ENCODE measurements at places on chromosomes 12 and 14.

- no peak for DNase-seq
These were observed 31.0 kb downstream of the SLC25A29 start for GRCh38 chr14:100275214-100275613.

- DNase-seq: no peak
These were observed 3.3 kb downstream of the OR10AD1 start for GRCh38 chr12:48199774-48200221.

GRCh38 chr12:127245009-127245408 lies 1022.0 kb upstream of the TMEM132C start:
- DNase-seq: no peak

DNA sequence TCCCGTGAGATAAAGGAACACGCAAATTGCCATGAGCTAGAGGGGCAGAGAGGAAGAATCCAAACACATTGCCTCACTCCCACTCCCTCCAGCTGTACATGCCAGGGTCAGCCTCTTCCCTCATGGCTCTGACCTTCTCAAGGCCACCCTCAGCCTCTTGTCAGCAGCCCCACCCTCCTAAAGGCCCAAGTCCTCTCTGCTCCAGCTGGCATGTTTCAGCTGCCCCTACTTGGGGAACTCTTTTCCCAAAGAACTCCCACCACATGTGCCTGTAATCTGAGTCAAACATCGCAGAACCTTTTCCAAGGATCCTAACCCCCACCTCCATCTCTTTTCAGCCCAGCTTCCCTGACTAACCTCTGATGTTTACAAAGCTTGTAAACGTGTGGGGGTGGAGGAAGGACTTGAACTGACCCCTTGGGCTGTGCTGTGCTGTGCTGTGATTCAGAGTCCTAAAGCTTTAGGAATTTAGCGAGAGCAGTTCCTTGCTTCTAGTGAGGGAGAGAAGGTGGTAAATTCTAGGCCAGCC lies 7.3 kb upstream of the CACNB3 start:
- DNase-seq: peak; percentile 47

- DNase-seq: no peak
These were observed 157.6 kb downstream of the AACS start for GRCh38 chr12:125222876-125223275.

- peak; percentile 86 for DNase-seq
These were observed 90.1 kb downstream of the ADCK1 start for GRCh38 chr14:77889971-77890442.

DNA sequence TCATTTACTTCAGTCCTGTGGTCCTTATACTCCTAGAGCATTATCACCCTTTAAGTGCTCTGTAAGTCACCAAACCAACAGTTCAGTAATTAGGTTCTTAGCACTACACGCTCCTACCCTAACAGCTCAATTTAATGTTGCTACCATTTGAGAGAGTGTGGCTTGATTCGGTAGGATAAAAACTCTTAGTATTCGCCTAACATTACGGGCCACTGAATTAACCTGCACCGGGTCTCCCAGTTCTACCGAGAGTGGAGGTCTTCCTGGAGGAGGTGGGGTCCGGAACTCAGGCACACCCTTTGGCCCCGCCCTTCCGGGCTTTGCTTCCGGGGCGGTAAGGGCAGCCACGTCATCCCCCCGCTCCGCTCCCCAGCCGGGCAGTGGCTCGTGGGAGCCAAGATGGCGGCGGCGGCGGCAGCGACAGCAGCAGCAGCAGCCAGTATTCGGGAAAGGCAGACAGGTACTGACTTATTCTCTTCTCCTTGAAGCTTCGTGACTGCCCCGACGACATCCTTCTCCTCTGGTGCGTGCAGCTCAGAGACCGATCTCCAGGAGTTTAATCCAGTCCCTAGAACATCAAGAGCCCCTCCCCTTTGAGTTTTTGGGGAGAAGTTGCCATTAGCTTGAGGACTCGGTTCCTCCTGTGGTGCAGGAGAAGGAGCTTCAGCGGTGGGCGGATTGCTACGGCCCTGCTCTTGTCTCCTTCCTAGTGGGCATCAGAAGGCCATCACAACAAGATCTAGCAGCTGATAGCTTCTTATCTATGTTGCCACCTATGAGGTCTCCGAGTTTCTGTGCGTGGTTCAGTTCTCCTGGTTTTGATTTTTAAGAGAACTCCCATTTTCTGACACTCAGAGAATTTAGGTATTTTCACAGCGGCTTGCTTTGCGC lies at the start of gene SCFD1:
Gene SCFD1 (plus strand): TSS at position 380 of the 891 bp plus-strand sequence. CDS start 20 bp downstream, at position 400.
- peak; percentile 82 for DNase-seq

DNA sequence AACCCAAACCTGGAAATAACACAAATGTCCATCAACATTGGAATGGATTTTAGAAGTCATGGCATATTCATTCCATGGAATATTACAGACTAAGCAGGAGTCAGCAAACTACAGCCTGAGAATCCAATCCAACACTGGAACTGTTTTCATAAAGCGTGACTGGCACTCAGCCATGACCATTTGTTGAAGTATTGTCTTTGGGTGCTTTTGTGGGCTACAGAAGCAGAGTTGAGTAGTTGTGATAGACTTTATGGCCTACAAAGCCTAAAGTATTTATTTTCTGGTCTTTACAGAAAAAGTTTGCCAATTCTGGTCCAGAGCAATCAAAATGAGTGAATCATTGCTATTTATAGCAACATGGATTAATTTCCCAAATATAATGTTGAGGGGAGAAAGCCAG lies 34.5 kb upstream of the FRS2 start:
- no peak for DNase-seq

GRCh38 chr12:104608998-104609397 lies 152.2 kb downstream of the CHST11 start:
- no peak for DNase-seq

GRCh38 chr12:14886271-14886670 lies 617 bp upstream of the MGP start:
- DNase-seq: peak; percentile 17

GRCh38 chr12:6375269-6376078 lies at the start of gene SCNN1A:
Gene SCNN1A, minus strand, starts transcription at chr12:6375563. Its CDS starts 780 bp downstream, at chr12:6374783.
- peak; percentile 77 for DNase-seq

DNA sequence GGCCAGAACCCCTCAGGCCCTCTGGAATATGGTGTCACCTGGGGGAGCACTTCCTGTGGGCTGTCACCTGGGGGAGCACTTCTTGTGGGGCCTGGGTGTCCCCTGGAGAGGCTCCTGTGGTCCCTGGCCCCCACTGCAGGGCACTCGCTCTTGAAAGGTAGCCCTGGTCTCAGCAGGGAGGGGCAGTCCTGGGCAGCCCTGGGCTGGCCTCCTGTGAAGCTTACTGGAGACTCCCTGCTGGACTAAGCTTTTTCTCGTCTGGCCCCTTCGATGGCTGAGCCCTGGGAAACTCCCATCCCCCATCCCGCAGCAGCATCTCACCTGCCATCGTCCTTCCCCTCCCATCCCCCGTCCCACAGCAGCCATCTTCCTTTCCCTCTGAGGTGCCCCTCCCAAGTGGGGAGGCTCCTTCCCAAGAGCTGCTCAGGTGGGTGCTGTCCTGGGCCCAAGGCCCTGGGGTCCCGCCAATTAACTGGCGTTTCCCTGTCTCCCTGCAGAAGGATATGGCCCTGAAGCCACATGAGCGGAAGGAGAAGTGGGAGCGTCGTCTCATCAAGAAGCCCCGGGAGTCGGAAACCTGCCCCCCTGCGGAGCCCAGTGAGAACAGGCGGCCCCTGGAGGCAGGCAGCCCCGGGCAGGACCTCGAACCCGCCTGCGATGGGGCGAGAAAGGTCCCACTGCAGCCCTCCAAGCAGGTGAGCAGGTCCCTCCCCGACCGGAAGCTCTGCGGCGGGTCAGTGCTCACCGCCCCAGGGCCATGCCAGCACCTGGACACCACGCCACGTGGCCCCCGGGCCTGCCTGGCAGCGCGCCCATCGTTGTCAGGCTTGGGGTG lies 17.9 kb downstream of the FBRSL1 start:
- DNase-seq: no peak

DNA sequence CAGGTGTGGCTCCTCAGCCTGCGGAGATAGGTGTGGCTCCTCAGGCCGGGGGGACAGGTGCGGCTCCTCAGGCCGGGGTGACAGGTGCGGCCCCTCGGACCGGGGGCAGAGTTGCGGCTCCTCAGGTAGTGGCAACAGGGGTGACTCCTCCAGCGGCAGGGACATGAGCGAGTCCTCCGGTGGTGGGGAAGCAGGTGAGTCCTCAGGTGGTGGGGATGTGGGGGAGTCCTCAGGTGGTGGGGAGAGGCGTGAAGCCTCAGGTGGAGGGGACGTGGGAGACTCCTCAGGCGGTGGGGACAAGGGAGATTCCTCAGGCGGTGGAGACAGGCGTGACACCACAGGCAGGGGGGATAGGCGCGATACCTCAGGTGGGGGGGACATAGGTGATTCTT lies 9.2 kb downstream of the KMT2D start:
- DNase-seq: no peak

- no peak for DNase-seq
These were observed 61.2 kb downstream of the SLC38A1 start for GRCh38 chr12:46207644-46208043.

- no peak for DNase-seq
These were observed 31.7 kb upstream of the TSPAN9 start for GRCh38 chr12:3045494-3045893.

DNA sequence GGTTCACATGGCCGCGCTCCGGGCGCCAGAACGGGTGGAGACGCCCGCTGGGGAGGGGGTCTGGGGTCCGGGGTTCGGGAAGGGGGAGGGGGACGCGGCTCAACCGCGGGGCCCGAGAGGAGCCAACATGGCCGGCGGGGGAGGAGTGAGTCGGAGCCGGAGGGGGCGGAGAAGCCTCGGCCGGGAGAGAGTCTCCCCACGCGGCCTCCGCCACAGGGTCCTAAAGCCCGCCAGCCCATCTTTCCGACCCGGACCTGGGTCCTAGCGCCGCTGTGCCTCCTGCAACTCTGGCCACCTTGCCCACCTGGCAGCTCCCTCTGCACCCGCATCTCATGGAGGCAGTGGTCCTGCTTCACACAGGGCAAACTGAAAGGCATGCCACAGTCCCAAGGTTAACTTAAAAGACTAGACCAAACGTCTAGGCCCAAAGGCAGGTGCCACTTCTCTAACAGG lies at the start of gene BAZ2A:
Gene BAZ2A (minus strand): TSS at position 147 of the 453 bp plus-strand sequence. CDS start 12,796 bp downstream, outside the sequence.
- DNase-seq: peak; percentile 77

DNA sequence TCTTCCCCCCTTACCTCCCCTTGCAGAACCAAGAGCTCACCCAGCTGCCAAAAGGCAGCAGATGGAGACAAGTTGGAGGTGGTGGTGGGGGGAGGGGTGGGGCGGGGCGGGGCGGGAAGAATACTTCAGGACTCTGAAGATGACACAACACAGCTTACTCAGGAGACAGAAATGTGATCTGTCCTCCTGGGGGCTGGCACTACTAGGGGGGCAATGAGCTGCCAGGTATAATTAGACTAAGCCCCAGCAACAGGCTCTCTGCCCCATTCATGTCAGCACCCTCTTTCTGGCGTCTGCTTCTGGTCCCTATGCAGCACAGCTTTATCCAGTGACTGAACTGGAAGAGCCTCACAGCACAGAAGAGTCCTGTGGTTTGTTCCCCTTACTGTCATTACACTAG lies 407.0 kb downstream of the MED13L start:
- DNase-seq: no peak

GRCh38 chr12:89475203-89475990 lies 49.2 kb downstream of the GALNT4 start:
- DNase-seq: no peak
